ENCODE measurements at places on chromosomes 7 and 10.

- DNase-seq = no peak
Observed at GRCh38 chr7:132117181-132117580, 459.1 kb downstream of the PLXNA4 start.

GRCh38 chr10:73810735-73811465 is 498 bp downstream of the NDST2 start:
- peak; percentile 28 for DNase-seq

DNA sequence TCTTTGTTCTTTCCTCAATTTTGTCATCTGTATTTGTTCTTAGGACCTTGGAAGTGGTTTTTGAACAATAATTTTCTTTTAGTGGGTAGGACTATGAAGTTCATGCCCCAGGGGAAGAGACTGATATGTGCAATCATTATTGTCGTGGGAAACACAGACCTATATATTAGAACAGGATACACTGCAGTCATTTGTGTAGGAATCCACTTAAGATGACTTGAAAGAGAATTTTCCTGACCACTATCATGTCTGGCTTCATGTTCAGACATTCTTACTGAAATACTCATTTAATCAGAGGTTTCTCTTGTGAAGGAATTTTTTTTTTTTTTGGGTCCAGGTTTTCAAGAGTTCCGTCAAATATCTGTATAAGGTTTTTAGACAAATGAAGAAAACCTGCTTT is 163.6 kb downstream of the SUGCT start:
- DNase-seq = no peak

GRCh38 chr7:18153183-18153748 is 125.6 kb upstream of the PRPS1L1 start:
- peak; percentile 22 for DNase-seq

DNA sequence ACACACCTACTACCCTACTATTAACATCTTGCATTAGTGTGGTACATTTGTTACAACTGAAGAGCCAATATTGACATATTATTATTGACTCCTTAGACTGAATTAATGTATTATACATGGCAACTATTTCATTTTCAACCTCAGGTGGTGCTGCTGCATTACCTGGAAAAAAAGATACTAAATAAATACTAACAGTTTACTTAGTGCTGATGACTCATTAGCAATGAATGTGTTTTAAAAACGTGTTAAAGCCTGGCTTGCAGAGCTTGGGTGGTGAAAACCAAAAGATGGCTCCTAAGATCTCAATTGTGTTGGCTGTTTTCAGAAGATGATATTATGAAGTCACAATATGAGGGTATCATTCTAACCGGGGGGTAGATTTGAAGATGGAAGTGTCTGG is 34.8 kb downstream of the CFAP43 start:
- no peak for DNase-seq

GRCh38 chr7:2559283-2559950 is 638 bp downstream of the IQCE start:
- peak; percentile 63 for DNase-seq

DNA sequence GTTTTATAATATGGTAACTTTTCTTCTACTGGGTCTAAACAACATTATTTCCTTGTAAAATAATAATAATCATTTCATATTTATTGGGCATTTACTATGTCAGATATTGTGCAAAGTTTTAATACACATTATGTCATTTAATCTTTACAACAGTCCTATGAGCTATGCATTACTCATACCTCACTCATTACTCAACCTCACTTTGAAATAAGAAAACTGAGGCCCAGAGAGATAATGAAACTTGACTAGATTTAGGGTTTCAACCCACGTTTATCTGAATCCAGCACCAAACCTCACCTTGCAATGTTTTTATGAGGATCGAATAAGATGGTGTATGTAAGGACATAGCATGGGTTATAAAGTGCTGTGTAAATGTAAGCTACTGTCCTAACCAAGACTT is 153.2 kb upstream of the SLC13A1 start:
- DNase-seq = no peak

GRCh38 chr7:102393467-102393866 is 2.7 kb upstream of the PRKRIP1 start:
- no peak for DNase-seq

DNA sequence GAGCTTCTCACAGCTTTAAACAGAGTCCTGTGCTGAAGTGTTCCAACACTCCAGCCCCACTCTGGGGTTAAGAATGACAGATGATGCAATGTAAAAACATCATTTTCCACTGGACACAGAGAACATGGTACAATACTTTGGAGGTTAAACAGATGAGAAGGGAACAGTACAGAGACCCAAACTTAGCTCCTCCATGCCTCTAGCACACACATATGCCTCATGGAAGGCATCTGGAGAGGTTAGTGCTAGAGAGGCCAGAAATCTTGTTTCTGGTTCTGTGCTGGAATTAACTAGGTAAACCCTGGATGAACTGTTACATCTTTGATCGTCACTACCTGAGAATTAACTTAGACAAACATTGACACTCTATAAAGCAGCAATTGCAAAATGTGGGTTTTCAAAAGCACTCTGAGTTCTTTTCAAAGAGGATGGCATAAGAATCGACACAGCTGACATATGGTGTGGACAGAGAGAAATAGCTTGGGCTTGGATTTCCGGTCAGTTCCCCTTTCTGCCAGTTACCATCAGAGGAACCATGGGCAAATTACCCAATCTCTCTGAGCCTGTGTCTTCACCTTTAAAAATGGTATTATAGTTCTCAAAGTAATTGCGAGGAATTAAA is 81.9 kb downstream of the KCNMA1 start:
- DNase-seq = no peak

DNA sequence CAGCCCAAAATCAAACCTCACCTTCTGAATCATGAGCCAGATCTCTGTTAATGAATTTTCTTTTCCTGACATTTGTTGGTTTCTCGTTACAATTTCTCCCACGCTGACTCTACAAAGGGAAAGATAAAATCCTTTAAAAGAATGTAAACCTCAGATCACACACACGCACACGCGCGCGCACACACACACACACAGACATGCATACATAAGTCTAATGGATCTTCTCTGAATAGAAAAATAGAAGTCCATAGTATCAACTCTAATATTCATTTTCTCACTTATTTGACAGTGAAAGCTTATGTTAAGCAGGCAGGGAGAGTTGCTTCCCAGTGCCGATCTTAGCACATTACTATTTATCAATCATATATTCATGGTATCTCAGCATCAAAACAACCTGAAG is 1.4 kb downstream of the ETV1 start:
- no peak for DNase-seq

DNA sequence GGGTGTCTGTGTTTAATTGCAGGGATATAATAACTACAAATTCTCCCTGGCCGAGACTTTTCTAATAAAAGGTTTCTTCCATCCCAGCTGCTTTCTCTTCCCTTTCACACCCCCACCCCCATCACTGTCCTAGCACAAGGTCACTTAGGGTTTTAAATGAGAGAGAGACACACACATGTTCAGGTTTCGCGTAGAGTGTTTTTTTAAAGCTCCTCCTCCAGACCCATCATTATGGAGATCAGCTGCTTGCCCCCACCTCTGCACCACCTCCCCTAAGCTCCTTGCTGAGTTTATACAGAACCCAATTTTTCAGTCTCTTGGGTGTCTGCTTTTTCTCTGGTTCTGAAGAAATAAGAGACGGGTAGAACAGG is 18.6 kb downstream of the LRMDA start:
- no peak for DNase-seq

- no peak for DNase-seq
Observed at GRCh38 chr10:105017691-105018090, 376.6 kb downstream of the SORCS3 start.

Data from NAMALWA (cell line).